H1 (cell line): ENCODE measurements at places on chromosomes 1 and 21. TPM values are rescaled to one million over a fixed set of nuclear protein-coding genes. Genes with fewer than 3 reads are reported as not detected.

Gene FCGR2B
- total RNA-seq, result not detected in 2 replicates

Gene OR2L3
- not detected in 2 replicates for total RNA-seq

Gene PEX19
- 80.2 TPM in 2 replicates for total RNA-seq

Gene L1TD1
- total RNA-seq, result 425 and 441 TPM in 2 replicates

Gene TMPRSS15
- total RNA-seq, result not detected in 2 replicates

Gene SPRR3
- not detected in 2 replicates for total RNA-seq

Gene ESRRG
- total RNA-seq, result 1.4 and 1.7 TPM in 2 replicates

Gene HENMT1
- total RNA-seq, result 5.6 TPM in 2 replicates

Gene GSTM3
- 2.2 and 4.3 TPM in 2 replicates for total RNA-seq

Gene WNT3A
- total RNA-seq, result 0.10 and 0.19 TPM in 2 replicates

Gene UBE2G2
- 93.0 and 101 TPM in 2 replicates for total RNA-seq

Gene SNIP1
- 14.8 and 15.7 TPM in 2 replicates for total RNA-seq

Gene GPR137B
- total RNA-seq, result 7.4 and 7.7 TPM in 2 replicates

Gene UBL4B
- total RNA-seq, result not detected in 2 replicates

Gene RAD54L
- total RNA-seq, result 47.9 and 50.3 TPM in 2 replicates

Gene NUCKS1
- total RNA-seq, result 461 and 492 TPM in 2 replicates
